ENCODE measurements at places on chromosomes 12 and 14.

- DNase-seq = no peak
Observed at GRCh38 chr12:88303335-88303734, 161.2 kb downstream of the TMTC3 start.

DNA sequence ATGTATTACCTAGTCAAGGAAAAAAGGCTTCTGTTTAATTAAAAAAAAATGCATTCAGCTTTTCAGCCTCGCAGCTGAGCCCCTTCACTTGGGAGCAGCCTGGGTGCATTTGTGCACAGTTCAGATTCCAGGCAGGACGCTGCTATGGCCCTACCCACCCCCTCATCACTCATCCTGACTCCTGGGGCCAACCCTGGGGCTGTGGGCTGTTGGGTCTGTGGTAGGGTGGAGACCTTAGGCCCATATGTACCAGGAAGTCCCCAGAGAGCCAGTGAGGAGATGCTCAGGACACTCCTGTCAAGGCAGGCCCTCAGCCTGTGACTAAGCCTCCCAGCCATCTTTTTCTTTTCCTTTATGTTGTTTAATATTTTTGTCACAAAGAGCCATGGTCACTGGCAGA is 9.3 kb upstream of the CDCA4 start:
- DNase-seq = no peak

GRCh38 chr12:26250801-26251200 is 55.4 kb downstream of the SSPN start:
- no peak for DNase-seq

GRCh38 chr14:74634481-74634880 is 22.4 kb upstream of the LTBP2 start:
- no peak for DNase-seq

DNA sequence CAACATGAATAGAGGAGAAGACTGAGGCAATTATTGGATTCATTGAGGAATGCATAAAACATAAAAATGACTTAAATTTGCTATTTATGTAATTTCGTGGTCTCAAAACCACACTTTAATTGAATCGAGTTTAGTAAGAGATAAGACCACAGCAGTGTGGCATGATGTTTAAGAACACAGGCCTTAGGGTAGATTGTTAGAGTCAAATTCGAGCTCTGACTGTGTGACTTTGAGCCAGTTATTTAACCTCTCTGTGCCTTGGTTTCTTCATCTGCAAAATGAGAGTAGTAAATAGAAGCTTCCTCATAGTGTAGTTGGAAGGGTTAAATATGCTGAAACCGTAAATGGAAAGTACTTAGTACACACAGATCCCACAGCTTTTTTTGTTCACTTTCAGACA is 9.3 kb upstream of the SSTR1 start:
- DNase-seq = no peak

DNA sequence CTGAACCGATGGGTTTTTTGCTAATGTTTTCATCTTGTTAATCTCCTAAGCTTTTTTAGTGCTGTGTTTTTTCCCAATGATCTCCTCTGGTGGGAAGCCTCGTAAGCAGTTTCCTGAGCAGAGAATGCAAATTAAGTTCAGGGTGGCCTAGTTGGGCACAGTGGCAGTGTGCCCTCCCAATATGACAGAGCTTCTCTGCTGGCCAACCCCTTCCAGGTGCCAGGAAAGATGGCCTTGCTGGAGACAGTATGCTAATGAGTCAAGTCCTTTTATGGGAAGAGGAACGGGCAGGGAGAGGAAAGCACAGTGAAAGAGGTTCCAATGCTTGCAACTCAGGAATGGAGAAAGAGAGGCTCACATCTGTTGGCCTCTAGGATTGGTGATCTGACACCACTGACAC is 115.8 kb downstream of the GCH1 start:
- DNase-seq = no peak

DNA sequence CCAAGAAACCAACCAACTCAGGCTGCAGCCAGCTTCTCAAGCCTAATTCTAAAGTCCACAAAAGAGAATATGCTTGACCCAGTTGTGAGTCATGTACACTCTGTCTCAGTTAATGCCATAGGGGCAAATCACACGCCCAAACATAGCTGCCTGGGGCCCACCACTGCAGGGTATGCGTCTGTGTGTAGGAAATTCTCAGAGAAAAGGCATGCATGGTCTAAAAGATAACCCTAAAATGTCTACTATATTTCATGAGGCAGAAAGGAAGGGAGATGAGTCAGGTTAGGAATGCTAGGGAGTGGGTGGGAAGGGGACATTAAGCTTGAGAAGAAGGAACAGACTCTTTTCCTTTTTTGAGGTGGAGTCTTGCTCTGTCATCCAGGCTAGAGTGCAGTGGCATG is 22.3 kb upstream of the SPTLC2 start:
- DNase-seq = peak; percentile 65

DNA sequence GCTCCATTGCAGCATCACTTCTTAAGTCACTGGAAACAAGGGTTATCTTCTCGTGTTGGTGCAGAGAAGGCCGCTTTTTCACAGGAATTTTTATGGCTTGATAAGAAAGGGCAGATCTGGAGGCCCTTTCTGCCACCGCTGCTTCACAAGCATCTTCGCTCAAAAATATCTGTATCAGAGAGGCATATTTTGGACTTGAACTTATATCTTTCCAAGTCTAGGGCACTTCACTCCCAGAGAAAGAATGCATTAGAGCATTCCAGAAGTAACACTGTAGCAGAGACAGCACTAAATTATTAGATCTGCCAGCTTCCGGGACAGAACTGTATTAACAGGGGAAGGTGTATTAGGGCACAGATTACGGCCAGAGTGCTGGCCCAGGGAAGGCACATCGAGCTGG is 151.7 kb upstream of the AMIGO2 start:
- no peak for DNase-seq

- no peak for DNase-seq
Observed at GRCh38 chr12:122126713-122127597, 47.1 kb downstream of the IL31 start.

- DNase-seq = peak; percentile 45
Observed at GRCh38 chr12:2944401-2945047, 14.7 kb upstream of the TEAD4 start.

GRCh38 chr14:96354246-96354645 is 8.9 kb downstream of the ATG2B start:
- DNase-seq = no peak

Measured in RWPE1 (cell line).